ENCODE measurements at places on chromosomes 12 and 14. TPM values are rescaled to one million over a fixed set of nuclear protein-coding genes. Genes with fewer than 3 reads are reported as not detected.
A peak's percentile ranks its signal among the peaks of the same experiment; 100 is the strongest.

DNA sequence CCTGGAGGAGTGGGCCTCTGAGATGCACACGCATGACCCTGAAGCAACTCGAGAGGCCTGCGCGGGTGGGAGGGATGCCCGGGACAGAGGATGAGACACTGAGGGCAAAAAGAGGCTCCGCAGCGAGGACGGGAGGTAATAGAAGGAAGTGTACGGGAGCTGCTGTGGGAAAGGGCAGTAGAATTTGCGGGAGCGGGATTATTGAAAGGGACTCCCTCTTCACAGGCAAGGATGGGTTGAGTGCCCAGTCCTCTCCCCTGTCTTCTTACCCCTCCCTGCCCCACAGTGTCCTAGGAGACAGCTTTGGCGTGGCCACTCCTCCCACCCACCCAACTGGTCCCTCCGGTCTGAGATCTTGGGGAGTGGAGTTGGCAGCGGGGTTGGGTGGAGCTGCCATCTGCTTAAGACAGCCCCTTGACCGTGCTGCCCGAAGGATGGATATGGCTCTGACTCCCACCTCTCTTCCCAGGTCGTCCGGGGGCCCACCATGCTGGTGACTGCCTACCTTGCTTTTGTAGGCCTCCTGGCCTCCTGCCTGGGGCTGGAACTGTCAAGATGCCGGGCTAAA, 15.7 kb upstream of the ESPL1 start:
- no peak for DNase-seq

- DNase-seq: no peak
Observed at GRCh38 chr12:103635419-103635818, 48.3 kb downstream of the STAB2 start.

DNA sequence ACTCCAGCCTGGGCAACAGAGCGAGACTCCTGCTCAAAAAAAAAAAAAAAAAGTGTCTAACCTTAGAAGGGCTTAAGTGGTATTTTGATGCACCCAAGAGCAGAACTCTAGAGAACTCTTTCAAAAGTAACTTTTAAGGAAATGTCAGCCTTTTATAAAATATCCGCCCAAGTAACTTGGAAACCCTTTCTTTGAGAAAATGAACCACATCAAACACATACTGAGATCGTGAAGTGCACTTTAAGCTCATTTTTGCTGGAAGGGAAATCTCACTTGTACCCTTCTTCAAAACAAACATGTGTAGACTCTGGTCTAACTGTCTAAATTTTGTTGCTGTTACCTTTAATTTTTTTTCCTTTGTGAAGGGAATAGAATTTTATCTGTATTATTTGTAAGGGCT, 5.5 kb downstream of the C12orf56 start:
- DNase-seq: no peak

DNA sequence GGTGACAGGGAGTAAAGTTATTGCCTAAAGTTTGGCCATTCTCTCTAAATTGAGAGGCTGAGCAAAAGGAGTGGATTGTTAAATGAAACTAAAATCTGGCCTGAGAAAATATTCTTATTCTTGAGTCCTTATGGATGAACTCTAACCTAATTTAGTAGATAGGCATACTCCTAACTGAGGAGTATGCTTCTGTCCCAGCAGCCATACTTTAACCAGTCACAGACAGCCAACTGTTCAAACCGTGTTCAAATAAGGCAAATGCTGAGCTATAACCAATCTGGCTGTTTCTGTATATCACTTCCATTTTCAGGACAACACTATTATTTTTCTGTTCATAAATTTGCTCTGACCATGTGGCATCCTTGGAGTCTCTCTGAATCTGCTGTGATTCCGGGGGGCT, 75.9 kb upstream of the RERGL start:
- DNase-seq: no peak

- DNase-seq: no peak
Observed at GRCh38 chr12:103751600-103751999, 89.4 kb downstream of the NT5DC3 start.

- no peak for DNase-seq
Observed at GRCh38 chr14:38197784-38198335, 9.8 kb upstream of the SSTR1 start.

DNA sequence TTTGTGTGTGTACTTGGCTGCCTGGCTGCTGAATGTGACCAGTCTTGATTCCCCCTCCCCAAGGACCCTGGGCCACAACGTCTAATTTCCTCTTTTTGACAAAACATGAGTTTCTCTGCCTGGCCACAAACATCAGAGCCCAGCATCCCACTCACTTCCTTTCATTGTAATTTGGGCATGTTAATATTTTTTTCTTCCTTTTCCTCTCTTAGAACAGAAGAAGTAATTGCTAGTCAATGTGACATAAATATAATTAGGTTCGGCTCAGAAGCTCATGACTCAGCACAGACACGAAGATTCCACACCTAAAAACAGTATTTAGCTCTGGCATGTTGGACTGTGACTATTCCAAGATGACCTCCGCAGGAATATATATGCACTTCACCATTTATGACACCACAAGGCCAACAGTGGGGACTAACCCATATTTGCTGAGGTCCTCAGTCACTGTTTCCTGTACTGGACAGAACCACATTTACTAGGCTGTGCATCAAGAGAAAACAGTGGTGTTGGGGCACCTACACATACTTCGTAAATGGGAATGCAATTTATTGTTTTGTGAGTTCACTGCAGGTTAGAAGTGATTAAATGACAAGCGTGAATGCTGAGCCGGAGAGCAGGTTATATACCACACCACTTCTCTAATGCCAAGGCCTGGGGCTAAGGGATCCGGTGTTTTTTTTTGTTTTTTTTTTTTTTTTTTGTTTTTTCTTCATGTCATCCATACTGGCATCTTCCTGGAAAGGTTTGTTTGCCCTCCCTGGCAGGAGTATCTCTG, 4.2 kb downstream of the GSG1 start:
- peak; percentile 66 for DNase-seq

- DNase-seq: no peak
Observed at GRCh38 chr12:21296348-21296747, 38.4 kb downstream of the SLCO1A2 start.

- no peak for DNase-seq
Observed at GRCh38 chr12:45431126-45431525, 215.2 kb downstream of the ANO6 start.

DNA sequence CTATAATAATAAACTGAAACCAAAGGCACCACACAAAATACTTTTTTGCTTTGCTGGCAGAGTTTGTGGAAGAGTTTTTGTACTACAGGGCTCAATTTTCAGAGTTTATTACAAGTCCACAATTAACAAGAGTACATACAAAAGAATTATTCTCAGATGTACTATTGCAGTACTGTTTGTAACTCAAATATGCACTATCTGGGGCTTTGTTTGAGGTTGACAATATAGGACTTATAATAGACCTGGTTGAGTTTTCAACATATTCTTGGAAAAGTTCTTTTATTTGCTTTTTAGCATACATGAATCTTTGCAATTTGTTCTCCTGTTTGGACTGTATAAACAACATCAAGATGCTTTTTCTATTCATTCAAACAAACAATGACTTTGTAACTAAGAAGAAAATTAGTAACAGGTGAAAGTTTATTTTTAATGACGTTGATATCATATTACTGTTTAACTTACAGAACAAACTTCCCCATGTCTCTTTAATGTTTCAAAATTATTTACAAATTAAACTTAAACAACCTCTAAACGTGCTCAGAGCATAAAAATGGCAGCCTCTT, 407.4 kb upstream of the PRICKLE1 start:
- no peak for DNase-seq

GRCh38 chr12:106564678-106565329, 18.0 kb upstream of the RFX4 start:
- DNase-seq: peak; percentile 86

DNA sequence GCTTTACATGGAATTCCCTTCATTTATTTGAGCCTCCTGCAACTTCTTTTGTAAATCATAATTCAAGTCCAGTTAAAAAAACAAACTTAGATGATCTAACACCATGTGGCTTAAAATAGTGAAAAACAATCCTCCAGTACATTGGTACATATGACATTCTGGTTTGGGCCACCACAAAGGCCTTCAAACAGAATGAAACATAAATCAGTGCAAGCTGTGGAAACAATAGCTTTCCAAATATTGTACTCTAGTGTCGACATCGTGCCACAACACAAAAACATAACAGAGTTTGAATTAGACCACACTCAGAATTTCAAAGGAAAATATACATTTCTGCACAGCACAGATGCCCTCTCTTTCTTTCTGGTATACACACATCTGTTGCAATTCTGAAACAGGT, 751.3 kb downstream of the SLC6A15 start:
- no peak for DNase-seq

DNA sequence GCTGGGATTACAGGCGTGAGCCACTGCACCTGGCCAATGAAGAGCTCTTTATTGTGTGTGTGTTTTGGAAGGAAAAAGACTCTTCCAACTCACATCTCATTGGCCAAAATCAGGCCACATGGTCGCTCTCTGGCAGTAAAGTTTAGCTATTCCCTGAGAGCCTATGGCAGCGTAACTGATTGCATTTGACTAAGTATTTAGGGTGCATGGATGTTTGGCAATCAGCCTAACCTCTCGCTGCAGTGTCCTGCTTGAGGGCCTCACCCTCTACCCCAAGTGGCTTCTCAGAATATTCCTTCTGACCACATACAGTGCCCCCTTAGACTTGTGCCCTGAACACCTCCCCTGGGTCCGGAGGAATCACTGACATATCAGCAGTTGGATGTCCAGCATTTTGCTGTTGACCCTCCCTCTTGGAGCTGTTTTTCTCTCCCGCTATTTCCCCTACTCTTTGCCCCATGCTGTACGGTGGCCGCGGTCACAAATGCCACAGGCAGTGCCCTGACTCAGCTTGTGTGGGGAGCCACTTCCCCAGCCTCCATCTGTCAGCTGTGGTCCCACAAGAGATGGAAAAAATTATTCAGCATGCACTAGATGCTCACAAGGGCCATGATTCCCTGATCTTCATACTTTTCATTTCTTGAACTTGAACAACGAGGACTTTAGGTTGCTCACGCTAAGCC, 9.5 kb downstream of the PHETA1 start:
- no peak for DNase-seq

DNA sequence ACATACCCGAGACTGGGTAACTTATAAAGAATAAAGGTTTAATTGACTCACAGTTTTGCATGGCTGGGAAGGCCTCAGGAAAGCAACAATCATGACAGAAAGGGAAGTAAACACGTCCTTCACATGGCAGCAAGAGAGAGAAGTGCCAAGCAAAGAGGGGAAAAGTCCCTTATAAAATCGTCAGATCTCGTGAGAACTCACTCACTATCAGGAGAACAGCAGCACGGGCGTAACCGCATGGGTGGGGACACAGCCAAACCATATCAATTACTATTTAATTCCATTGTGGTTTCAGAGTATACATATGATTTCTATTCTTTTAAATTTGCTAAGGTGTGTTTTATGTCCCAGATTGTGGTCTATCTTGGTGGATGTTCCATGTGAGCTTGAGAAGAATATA, 117.9 kb downstream of the SCAF11 start:
- no peak for DNase-seq

GRCh38 chr14:44833376-44834060, 128.2 kb downstream of the KLHL28 start:
- peak; percentile 11 for DNase-seq

DBX2 gene
- not detected for total RNA-seq

AKAP5 gene
- total RNA-seq: 0.10 TPM
